Stimulated activated CD8-positive, alpha-beta memory T cell treated with anti-CD3 and anti-CD28 coated beads, Interleukin-7, amount 100 ng/mL, for 1 hour (primary cell): ENCODE measurements at places on chromosomes 5 and 9.

- DNase-seq = no peak
Measured at GRCh38 chr9:123679330-123679987, 250.5 kb downstream of the DENND1A start.

GRCh38 chr5:144206141-144206540, 35.5 kb downstream of the KCTD16 start:
- no peak for DNase-seq

GRCh38 chr9:137552022-137552768, 516 bp downstream of the MRPL41 start:
- no peak for DNase-seq

DNA sequence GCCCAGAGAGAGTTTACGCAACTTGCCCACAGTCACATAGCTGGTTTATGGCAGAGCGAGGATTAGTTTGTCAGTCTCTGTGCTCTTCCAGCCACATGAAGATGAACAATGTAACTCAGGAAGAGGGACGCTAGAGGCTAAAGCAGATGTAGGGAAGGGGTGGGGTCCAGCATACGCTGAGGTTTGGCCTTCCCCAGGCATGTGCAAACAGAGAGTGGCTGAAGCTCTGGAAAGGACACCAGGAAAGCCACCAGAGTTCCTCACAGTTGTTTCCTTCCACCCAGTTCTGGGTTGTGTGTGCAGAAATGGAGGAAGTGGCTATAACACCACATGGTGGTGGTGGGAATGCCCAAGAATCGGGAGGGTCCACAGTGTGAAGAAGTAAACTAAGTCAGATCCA, 60.0 kb downstream of the SNX18 start:
- no peak for DNase-seq

DNA sequence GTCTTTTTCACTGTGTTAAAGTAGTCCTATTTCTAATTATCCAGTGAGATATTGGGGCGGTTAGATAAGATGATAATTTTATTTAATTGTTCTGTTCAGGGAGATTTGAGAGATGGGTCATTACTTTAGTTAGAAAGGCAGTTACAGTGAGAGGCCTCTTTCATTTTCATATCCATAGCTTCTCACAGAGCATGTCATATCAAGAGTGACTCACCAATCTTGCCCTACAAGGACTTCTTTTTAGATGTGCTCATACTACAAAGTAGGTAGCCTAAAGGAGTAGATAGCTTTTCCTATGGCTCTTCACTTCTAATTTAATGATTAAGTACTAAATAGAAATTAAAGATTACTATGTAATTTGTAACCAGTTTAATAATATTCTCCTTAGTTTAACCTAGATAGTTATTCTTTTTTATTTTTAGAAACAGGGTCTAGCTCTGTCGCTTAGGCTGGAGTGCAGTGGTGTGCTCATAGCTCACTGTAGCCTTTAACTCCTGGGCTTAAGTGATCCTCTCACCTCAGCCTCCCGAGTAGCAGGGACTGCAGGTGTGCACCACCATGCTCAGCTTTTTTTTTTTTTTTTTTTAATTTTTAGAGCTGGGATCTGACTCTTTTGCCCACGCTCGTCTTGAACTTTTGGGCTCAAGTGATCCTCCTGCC, 71.0 kb downstream of the FER start:
- DNase-seq = no peak

DNA sequence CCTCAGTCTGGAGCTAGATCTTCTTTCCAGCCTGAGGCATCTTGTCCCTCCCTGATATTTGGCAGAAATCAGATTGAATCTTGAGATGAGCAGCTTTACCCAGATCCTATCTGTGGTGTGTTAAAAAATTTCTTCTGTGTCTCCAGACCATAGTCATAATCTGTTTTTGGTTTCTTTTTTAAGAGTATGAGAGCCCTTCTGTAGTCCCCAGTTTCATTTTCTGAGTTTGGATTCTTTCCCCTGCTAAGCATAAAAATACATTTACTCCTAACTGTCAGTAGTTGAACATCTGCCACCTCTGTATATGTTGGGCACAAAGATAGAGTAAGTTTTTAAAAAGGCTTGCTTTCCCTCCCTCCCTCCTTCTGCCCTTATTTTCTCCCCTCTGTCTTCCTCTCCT, 137.7 kb downstream of the CNTLN start:
- no peak for DNase-seq

GRCh38 chr9:130523921-130524320, 55.5 kb upstream of the FUBP3 start:
- DNase-seq = no peak

- DNase-seq = no peak
Measured at GRCh38 chr9:115520646-115521045, 402.7 kb upstream of the TNC start.

DNA sequence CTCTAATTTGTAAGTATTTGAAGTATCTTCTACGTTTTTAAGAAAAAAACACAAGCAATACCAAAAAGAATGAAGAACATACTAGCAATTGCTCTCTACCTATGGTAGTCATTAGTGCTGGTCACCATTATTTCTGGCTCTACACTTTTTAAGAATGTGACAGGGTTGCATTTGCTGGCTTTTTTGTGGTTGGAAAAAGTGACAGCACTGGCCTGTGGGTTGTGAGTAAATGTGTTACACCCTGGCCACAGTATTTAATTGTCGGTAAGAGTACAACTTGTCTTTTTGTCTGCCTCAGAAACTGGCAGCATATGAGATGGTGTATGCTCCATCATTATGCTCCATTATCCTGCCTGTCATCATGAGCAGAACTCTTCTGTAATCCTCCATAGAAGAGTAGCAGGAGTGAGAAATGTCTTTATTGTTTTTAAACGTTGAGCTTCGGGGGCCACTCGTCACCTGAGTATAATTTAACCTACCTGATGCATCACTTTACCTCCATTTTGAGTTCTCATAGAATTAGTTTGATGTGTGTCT, 449.8 kb downstream of the ISL1 start:
- DNase-seq = no peak
